Hematopoietic multipotent progenitor cell treated with erythropoietin and hydrocortisone succinate and interleukin-3 and kit ligand, for 6 days (in vitro differentiated cells): ENCODE measurements at places on chromosomes 11 and 22.

DNA sequence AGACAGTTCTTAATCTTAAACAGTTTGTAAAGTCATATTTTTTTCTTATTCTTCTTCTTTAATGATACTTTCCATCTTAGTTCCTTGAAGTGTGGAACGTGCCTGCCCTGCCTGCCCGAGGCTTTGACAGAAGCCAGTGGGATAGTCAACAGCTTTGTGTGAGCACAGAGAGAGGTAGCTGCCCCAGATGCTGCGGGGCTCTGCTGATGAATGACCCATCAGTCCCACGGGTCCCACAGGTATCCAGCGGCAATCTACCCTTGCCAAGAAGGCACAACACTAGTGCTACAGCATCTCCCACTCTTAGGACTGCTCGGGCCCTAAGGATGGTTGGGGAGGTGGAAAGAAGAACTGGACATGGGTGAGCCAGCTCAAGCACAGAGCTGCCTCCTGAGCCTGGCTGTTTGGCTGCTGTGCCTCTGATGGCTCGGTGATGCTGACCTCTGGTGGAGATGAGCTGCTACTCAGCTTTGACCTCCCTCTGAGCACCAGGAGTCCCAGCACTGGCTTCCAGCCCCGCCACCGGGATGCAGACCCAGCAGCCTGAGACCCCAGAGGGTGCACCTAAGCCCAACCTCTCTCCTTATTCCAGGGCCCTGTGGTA lies 11.8 kb upstream of the APLNR start:
- DNase-seq: peak; percentile 78

GRCh38 chr22:40261783-40262182 lies 84.1 kb downstream of the TNRC6B start:
- no peak for DNase-seq

DNA sequence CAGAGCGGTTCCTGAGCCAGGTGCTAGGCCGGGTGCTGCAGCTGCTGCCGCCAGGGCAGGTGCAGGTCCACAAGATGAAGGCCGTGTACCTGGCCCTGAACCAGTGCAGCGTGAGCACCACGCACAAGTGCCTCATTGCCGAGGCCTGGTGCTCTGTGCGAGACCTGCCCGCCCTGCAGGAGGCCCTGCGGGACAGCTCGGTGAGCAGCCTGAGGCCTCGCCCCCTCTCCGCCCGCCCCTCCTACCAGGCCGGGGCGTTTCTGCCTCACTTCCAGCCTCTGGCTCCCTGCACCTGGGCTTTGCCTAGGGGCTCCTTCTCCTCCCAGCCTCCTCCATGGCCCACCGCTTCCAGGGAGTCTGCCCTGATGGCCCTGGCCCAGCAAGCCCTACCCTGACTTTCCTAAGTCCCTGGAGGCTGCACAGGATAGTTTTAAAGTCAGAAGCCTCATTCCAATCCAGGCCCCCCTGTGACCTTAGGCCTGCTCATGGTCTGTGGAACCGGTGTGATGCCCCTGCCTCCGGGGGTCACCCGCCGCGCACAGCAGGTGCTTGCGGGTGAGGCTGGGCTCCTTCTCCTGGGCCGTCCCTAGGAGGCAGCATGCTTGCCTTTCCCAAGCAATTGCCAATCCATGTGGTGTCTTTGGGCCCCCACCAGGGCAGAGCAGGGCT lies 5.5 kb downstream of the TCIRG1 start:
- no peak for DNase-seq

DNA sequence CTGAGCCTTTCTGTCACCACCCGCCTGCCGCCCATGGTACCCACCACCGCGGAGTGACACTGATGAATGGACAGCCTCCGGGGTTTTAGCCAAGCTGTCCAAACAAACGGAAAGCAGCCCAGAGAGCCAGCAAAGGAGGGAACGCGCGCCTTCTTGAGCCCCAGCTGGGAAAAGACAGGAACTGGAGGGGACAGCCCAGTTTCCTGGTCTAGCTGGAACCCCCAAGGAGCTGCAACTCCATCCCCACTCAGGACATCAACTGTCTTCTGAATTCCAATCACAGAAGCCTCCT lies 33.7 kb downstream of the SHISAL1 start:
- DNase-seq: no peak

DNA sequence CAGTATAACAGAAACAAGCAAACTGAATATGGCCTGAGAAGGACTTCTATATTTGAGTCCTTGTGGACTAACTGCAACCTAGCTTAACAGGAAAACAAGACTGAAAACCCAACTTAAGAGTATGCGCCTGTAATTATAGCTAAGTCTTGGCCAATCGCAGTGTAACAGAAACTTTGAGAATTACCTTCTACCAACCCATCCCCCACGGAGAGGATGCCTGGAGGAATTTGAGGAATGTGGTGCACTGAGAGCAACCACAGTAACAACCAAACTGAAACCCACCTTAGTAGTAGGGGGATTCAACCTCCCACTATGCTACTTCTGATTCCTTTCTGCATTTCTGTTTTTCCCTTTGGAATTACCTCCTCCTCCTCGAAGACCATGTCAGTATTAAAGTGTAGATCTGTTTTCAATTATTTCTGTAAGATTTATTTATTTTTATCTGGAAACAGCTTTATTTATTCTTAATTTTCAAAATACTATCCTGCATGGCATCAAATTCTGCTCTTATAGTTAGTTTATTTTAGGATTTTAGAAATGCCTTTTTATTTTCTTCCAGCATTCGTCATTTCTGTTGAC lies 393.6 kb downstream of the KCNA4 start:
- no peak for DNase-seq

- peak; percentile 91 for DNase-seq
Measured at GRCh38 chr22:29394931-29395581, 6.7 kb upstream of the AP1B1 start.

GRCh38 chr11:128555606-128556005 lies 31.8 kb downstream of the ETS1 start:
- no peak for DNase-seq

DNA sequence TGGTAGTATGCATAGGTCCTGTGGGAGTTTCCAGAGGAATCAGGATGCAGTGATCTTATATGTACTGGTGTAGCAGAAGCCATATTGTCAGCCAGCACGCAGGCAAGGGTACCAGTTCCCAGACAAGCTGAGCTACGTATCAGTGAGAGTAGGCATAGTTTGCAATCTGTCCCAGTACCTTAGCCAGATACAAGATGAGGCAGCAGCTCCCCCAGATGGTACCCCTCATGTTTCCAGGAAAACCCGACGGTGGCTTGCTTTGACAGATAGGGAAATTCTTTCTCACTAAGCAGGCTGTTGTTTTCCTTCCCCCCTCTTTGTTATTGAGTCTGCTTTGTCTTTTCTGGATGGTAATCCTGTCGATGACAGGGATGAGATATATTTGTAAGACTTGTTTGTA lies 109.7 kb upstream of the RRM1 start:
- DNase-seq: peak; percentile 86

GRCh38 chr11:73400293-73400692 lies 24.1 kb downstream of the RELT start:
- no peak for DNase-seq

- peak; percentile 4 for DNase-seq
Measured at GRCh38 chr11:101583251-101584128, at the start of gene TRPC6. Gene TRPC6, minus strand, starts transcription at chr11:101584007. Its CDS starts 504 bp downstream, at chr11:101583503.

DNA sequence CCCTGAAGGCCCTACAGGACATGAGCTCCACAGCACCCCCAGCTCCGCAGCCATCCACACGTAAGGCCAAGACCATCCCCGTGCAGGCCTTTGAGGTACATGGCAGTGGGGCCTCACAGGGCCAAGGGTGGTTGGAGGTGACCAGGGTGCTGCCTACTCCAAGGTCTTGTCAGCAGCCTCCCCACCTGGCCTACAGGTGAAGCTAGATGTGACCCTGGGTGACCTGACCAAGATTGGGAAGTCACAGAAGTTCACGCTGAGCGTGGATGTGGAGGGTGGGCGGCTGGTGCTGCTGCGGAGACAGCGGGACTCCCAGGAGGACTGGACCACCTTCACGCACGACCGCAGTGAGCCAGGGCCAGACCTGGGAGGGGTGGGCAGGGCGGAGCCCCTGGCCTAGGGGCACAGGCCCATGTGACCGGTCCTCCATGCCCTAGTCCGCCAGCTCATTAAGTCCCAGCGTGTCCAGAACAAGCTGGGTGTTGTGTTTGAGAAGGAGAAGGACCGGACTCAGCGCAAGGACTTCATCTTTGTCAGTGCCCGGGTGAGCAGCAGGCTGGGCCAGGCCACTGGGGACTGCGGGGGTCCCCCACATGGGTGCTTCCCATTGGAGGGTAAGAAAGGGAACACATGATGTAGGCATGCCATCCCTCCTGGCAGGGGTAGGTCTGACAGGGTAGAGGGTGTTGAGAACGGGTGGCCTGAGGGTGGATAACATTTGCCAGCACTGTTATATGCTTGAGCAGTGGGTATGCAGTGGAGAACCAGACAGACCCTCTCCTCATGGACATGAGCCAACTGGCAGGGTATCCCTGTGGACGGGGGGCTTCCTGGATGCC lies 5.6 kb downstream of the INPPL1 start:
- DNase-seq: no peak

- no peak for DNase-seq
Measured at GRCh38 chr11:121898903-121899302, 217.1 kb downstream of the BLID start.

DNA sequence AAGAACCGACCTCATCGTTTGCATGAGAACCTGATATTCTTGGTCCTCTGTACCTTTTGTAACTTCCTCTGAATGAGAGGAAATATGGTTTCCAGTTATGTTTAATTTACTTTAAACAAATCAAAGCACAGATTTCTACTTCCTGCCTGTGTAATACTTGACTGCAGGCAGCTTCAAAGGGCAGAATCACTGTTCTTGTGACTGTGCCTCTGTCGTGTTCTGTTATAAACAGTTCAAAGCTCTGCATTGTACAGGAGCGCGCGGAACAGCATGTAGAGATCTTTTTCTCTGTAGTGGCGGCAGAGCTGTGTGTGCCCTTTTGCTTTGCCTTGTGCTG lies 73.2 kb upstream of the CLDN5 start:
- no peak for DNase-seq

DNA sequence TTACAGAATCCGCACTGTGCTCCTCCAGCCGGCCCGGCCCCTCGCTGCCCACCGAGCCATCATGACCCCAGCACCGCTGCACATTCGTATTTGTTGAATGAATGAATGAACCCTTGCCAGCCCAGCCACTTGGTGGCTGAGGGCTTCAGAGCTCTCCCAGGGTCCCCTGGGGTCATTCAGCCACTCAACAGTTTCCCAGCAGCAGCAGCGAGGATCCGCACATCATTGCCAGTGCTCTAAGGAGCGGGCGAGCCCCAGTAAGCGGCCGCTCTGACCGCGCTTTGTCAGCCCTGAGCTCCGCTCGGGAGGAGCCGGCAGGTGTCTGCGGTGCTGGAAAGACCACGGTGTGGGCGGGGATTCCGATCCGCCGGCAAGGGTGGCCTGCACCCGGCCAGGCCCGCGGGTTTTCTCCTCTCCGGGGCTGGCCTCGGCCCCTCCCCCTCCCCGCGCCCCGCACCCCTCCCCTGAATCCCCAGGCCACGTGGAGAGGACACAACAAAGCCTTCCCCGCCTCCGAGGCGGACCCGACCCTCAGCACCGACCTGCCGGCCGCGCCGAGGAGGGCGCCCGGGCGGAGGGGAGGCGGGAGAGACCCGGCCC lies 563 bp downstream of the BID start:
- DNase-seq: peak; percentile 65

- no peak for DNase-seq
Measured at GRCh38 chr11:68467201-68467834, 6.8 kb downstream of the PPP6R3 start.

DNA sequence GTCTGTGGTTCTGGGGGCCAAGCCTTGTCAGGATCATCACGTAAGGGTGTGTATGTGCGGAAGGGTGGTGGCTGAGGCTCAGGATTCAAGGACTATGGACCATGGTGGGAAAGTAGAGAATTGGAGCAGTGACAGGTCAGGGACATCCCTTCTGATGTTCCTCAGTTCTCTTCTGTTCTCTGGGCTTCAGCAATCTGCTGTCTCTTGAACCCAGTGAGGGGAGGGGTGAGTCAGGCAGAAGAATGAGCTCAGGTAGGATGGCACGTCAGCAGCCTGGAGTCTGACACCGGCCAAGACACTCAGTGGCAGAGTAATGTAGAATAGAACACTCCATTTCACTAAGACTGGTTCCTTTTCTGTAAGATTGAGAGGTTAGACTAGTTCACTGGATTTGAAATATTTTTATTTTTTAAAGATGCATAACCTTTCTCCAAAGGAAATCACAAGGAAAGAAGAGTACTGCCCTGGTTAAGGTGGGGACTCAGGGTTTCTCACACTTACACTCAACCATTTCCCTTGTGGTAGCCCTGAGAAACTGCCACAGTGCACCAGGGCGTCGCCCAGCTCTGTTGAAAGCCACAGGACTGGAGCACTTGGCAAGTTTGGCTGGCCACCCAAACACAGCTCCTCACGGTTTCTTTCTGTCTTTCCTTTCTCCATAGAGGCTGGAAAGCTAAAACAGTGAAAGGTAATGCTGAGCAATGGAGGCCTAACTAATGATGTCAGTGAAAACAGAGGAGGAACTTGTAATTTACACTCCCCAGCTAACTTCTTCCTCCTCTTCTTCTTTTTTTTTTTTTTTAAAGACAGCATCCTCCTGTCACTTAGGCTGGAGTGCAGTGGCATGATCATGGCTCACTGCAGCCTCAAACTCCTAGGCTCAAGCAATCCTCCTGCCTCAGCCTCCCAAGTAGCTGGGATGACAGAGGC lies 23.1 kb upstream of the MICAL2 start:
- peak; percentile 88 for DNase-seq

DNA sequence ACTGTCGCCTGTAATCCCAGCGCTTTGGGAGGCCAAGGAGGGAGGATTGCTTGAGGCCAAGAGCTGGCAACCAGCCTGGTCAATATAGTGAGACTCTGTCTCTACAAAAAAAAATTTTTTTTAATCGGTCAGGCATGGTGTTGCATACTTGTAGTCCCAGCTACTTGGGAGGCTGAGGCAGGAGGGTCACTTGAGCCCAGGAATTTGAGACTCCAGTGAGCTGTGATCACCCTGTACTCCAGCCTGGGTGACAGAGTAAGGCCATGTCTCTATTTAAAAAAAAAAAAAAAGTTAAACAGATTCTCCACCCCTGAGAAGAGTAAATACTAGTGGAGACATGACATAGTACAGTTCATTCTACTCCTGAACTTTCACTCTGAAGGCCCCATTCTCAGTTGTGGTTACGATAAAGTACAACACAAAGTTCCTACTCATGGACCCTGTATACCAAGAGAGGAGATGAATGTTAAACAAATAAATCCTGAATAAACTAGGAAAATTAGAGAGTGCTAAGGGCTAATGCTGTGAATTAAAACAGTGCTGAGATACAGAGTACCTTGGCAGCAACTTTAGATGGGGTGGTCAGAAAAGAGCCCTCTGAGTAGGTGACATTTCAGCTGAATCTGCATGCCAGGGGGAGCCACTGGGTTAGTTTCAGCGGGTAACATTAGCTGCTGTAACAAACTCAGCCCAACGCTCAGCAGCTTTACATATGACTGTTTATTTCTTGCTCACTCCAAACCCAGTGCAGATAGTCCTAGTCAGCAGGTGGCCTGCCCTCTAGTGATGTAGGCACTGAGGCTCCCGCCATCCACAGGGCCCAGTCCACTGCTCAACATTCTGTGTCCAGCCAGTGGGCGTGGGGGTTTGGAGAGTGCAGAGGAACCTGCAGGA lies 75.1 kb downstream of the DBX1 start:
- peak; percentile 41 for DNase-seq

DNA sequence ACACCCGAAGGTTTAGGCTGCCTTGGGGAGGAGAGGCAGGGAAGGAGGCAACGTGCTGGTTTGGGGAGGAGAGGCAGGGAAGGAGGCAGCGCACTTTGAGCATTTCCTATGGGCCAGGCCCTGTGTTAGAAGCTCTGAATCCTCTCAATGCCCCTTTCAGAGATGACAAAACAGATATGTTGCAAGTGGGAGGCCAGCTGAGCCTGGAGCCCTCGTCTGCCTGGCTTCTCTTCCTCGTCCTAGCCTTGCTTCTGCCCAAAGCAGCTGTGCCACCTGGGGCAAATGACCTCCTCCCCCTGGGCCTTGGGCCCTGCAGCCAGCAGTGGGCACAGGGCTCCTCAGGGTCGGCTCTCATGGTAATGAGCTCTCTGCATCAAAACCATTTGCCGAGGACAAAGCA lies 15.3 kb upstream of the LRRC32 start:
- DNase-seq: no peak
